ENCODE measurements at places on chromosomes 7 and 10.

DNA sequence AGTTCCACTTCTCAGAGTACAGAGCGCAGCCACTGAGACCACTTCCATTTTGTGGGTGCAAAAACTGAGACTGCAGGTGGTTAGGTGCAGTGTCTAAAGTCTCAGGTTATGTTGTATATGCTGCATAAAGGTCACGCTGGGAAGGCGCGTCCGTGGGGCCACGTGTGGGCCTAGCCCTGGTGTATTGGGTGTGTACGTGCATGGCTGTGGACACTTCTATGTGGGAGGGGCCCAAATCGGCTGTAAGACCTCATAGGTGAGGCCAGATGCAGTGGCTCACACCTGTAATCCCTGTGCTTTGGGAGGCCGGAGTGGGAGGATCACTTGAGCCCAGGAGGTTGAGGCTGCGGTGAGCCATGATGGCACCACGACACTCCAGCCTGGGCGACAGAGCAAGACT, 37.7 kb downstream of the GRID2IP start:
- DNase-seq, result no peak

DNA sequence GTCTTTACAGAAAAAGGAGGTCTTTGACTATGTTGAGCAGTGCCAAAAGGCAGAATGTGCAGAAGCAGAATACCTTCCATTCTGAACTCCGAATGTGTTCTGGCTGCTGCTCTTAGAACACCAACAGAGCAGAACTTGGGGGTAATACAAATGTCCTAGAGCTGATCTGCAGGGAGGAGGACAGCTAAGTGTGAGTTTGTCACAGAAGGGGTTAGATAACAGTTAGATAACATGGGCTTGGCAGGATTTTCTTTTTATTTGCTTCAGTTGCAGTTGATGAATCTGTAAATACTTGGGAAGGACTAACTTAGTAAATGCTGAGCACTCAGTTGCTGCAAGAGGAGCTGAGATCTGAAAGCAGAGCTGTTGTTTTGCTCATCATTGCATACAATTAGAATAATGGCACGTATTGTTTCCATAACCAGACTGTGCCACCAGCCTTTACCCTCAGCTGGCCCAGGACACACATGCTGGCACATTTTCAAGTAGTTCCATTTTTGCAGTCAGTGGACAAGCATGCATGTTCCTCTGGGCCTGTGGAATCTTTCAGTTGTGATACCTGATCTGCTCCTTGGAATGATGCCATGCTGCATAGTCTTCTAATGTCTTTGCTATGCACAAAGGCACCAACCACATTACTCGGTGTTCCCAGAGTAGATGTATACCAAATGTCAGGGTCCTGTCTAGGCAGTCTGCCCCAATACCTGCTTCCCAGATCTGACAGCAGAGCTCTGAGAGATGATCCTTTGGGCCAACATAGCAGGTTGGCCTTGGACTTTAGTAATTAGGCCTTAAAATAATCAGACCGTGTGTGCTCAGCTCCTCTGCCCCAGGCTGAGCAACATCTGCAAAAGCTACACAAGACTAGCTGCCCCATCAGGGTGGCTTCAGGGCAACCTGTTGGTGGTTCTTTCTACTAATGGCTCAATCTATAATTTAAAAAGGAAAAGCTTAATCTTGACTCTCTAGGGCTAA, 55.7 kb downstream of the GSDME start:
- DNase-seq, result peak; percentile 61

DNA sequence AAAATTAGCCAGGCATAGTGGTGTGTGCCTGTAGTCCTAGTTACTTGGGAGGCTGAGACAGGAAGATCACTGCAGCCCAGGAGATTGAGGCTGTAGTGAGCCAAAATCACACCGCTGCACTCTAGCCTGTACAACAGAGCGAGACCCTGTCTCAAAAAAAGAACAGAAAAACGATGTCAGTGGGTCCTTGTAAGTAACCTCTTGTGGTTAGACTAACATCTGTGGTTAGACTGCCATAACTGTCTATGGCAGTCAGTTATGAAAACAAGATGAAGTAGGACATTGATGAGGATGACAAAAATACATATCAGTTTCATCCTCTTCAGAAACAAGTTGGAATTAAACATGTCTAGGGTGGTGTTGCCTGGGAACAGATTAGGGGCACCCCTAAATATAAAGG, 53.3 kb downstream of the AKAP9 start:
- DNase-seq, result no peak

- peak; percentile 59 for DNase-seq
Measured at GRCh38 chr10:68560186-68560942, at the start of gene TET1. Gene TET1, plus strand, starts transcription at chr10:68560337. Its CDS starts 12,002 bp downstream, at chr10:68572339.

GRCh38 chr10:100895896-100896295, 16.9 kb upstream of the SLF2 start:
- no peak for DNase-seq

- peak; percentile 50 for DNase-seq
Measured at GRCh38 chr10:125201108-125201524, 40.8 kb upstream of the CTBP2 start.

All from A172 (cell line).